ENCODE measurements at places on chromosomes 4 and X.

DNA sequence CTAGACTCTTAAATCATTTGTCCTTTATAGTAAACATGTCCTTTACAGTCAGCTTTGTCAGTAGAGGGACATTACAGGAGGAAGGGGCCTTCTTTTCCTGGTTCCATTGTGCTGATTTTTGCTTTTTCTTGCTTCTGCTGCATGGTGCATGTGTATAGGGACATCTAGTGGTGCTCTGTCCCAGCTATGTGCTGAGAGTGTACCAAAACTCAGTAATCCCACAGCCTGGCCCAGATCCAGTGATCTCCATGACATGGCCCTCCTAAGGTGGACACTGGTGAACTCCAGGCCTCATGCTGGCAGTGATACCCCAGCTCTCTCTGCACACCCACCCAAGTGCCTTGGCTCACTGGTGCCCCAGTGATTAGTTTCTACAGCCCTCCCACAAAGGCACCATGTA, 45.2 kb downstream of the MAGEB17 start:
- no peak for DNase-seq

- no peak for DNase-seq
These were observed 55.2 kb downstream of the MGST2 start for GRCh38 chr4:139720806-139721205.

- DNase-seq: no peak
These were observed 1015.7 kb downstream of the DMD start for GRCh38 chrX:32195611-32196010.

DNA sequence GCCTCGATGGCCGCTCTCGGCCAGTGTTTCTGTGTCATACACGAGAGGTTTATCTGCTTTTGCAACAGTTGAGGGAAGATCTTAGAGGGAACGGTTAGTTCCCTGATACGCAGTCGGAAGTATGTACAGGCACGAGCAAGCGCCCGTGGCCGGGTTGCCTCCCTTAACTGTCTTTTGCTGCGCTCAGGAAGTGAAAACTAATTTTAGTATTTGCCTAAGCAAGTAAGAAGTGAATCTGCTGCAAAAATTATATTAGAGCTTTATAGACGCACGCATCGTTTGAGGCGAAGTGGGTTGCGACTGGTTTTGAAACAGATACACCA, 695 bp downstream of the MTM1 start:
- DNase-seq: no peak

GRCh38 chr4:82780752-82781231, 17.8 kb downstream of the SCD5 start:
- DNase-seq: no peak

All from GM12892 (cell line).